EH (cell line): ENCODE measurements at places on chromosomes 16 and 17.

DNA sequence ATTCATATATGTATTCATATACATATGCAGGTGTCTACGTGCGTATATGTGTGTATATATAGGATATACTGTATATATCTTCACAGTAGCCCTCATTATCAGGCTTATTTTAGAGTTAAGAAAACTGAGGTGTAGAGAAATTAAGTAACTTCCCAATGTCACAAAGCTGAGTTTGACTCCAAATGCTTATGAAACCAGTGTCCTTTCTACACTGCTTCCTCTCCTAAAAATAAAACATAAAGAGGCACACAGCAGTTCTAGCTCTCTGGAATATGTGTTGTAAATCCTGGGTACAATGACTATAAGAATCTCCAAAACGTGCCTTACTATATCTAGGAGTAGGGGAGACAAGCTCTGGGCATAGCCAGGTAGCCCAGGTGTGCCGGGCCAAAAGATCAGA lies 40.0 kb upstream of the CCL1 start:
- no peak for DNase-seq

GRCh38 chr17:58083491-58084316 lies 485 bp downstream of the DYNLL2 start:
- peak; percentile 79 for DNase-seq

DNA sequence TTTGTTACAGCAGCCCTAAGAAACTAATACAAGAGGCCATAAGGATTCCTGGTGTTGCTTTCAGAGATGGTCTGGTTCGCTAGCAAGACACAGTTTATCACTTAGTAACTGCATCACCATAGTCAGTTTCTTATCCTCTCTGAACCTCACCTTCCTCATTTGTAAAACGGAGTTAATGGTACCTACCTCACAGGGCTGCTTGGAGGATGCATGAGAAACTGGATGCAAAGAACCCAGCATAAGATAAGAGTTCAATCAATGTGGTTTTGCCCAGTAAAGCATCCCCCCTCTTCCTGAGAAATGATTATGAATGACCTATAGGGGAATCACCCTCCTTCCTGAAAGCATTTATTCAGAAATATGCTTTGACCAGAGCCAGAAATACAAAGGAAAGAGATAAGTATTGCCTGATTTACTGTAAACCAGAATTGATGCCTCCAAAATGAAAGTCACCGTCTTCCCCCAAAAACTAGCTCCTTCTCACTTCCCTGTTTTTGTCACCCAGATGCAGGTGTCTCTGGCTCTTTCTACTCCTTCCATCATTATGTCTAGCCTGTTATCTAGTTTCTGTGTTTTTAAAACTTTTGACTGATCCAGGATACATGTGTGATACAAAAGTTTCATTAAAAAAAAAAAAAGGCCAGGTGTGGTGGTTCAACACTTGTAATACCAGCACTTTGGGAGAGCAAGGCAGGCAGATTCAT lies 2.8 kb upstream of the TEFM start:
- DNase-seq = no peak

DNA sequence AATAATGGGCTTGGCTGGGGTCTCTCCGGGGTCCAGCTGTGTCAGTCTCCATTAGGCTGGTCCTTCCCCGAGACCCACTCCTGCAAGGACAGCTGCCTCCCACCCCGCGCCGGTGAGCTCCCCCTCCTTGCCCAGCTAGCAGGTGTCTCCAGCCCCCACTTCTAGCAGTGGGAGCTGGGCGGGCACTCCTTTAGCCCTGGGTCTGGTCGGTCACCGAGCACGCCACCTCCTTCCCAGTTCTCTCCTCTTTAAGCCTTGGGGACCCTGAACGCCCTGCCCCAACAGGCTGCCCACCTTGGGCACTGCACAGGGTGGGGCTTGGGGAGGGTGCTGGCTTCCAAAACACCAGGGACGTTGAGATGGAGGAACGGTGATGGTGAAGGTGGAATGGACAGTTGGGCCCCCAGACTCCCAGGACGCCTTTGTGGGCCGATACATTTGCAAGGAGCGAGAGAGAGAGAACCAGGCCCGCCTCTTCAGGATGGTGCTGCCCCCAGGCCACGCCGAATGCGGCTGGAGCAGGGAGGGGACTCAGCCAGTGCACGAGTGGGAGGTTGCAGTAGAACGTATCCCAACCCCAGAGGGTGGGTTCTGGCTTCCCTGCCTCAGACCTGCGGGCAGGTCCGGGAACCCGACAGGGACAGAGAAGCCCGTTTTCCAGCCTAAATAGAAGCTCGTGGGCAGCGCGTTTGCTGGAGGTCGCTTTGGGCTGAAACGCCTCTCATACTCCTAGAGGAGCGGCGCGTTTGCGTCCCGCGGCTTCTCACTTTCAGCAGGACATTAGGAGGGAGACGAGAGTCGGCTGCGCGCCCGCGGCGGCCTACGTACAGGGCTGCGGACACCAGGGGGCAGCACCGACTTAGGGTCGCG lies 10.7 kb downstream of the TBX2 start:
- DNase-seq = peak; percentile 57

DNA sequence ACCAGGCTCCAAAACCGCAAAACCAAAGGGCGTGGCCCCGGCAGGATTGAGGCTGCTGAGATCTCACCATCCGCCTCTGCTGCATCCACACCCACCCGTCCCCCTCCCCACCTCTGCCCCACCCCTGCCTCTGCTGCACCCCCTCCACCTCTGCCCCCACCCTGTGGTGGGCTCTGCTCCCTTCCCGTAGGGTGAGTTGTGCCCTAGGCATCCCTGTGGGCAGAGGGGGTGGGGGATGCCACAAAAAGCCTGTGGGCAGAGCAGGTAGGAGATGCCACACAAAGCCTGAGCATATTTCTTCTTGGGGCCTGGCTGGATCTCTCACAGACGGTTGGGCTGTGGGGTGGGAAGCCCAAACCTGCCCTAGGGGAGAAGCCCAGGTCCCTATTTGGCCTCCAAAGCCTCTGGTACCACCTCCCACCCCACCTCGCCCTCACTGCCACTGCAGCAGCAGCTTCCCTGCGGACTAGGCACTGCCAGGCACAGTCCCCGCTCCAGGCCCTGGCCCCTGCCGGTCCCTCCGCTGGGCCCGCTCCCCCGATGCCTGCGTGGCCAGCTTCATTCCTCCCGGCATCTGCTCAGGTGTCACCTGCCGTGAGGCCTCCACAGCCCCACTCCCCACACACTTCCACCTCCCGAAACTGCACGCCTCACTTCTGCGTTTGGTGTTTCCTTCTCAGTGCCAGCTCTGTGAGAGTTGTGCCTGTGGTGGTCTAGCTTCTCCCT lies 11.3 kb upstream of the PABPN1L start:
- no peak for DNase-seq

GRCh38 chr16:60818465-60818864 lies 1217.8 kb downstream of the CDH8 start:
- DNase-seq = no peak

DNA sequence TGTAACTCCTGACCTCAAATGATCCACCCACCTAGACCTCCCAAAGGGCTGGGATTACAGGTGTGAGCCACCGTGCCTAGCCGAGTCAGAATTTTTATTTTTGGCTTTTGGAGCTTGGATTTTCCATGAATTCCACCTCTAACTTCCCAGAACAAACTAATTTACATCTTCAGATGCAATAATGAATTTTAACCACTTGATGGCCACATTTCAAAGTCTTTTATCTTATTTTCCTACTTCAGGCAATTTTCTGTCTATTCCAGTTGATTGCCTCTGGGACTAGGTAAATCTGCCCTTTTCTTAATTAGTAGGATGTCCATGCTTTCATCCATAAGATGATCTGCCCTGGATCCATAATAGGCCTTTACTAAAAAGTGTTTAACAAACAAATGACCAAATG lies 156.4 kb upstream of the ANKFN1 start:
- DNase-seq = peak; percentile 13

DNA sequence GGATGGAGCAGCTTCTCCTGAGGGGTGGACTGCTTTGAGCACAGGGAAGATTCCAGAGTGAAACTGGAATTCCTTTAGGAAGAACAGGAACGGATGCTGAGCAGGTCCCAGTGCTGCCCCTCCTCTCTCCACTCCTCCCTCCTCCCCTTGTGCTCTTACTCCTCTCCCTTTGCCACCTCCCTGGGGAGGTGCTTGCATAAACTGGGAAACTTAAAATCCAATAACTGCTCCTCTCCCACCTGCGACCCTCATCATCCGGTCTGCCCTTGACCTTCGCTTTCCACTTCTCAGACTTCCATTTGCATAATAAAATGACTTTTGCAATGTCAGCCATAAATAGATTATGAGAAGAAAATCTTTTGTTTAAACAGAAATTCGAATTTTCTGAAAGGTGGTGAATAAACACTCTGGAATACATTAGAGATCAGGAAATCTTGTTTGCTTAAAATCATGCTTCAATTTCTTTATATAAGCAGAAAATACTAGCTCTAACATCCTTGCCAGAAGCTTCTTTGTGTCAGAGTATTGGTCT lies 23.7 kb downstream of the HSBP1 start:
- no peak for DNase-seq

- no peak for DNase-seq
Observed at GRCh38 chr16:78749745-78750268, 650.4 kb downstream of the WWOX start.

DNA sequence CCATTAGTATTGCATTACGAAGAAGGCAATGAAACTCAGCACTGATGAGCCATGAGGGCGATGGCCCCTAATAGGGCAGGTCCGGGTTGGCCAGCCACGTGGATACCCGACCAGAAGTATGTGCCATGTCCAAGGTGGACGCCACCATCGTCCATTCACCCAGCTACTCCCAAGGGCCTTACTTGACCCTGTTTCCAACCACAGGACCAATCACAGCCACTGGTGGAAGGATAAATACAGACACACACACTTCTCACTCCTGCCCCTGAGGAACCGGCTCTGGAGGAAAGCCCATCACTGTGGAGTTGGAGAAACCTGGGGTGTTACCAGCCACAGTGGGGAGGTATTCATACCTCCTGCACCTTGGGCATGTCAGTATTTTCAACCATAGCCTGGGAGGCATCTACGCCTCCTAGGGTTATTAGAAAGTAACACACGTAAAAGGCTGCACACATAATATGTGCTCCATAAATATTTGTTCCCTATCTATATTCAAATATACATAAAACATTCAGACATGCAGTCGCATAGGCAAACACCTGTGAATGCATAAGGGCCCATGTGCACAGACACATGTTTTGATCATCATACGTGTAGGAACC lies 5.4 kb upstream of the ITGA3 start:
- DNase-seq = no peak

DNA sequence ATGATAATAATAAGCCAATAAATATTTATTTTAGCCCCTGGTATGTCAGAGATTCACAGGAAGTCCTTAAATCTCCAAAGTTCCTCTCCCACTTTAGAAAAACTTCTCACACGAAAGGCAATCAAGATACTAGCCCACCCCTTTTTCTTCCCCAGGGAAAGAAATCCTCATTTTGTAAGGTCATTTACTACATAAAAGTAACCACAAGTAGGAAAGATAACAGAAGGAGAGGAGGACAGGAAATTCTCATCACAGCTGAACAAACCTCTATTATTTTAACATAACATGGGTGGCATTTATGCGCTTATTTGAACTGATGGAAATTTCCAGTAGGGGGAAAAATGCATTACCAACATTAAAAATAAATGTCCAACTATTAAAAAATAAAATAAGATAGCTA lies 3.4 kb downstream of the FAM222B start:
- peak; percentile 9 for DNase-seq

- DNase-seq = no peak
Observed at GRCh38 chr16:11423315-11424117, 78.3 kb downstream of the RMI2 start.

DNA sequence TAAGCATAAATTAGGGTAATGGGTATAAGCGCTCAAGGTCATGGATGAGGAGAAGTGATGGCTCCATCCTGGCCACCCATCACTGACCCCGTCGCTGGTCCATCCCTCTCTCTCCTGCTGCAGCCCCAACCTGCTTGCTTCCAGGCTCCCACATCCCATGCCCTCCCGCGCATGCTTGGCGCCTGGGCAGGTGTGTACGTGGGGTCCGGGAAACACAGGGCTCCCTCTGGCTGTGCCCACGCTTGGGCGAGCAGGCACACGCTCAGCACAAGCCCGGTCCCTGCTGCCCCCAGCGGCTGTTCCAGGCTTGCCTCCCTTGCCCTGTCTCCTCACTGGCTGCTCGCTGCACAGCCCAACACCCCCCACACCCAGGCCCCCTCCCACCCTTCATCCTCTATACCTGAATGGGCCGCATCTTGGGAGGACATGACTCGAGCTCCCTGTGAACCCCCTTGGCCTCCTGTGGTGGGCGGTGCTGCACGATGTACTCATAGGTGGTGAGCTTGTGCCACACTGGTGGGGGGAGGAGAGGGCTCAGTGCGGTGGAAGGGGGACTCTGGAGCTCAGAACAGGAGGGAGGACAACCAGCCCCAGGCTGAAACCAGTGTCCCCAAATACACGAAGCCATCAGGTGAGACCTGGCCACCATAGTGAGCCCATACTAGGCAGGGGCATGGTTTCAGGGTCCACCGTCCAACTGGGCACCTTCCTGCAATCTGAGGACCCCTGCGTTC lies 4.7 kb upstream of the TPPP3 start:
- no peak for DNase-seq

DNA sequence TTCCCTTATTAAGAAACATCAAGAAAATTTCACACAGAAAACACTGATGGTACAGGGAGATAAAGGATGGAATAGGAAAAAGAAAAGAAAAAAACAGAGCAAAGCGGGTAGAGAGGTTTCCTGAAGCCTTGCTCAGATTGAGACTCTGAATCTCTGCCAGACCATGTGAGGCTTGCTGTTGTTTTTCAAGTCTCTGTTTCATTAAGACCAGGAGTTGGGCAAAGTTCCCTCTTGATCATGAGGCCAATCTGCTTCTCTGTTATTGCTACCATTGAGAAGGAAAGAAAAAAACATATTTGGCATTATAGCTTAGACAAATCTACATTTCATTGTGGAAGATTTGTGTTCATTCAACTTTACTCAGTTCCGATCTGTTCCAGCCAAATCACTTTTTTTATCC lies 201.6 kb upstream of the SOX9 start:
- no peak for DNase-seq

DNA sequence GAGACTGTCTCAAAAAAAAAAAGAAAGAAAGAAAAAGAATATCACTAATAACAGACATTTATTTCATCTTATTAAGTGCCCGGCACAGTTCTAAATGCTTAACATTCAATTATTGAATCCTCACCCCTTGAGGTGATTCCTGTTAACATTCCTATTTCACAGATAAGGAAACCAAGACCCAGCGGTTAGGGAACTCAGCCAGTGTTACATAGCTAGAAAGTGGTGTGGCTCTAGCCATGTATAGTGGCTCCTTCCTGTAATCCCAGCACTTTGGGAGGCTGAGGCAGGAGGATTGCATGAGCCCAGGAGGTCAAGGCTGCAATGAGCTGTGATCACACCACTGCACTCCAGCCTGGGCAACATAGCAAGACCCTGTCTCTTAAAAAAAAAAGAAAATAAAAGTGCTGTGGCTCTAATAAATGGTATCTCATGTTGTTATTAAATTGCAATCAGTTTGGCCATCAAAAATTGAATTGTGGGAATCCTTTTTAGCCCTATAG lies 28.1 kb downstream of the ZNRF1 start:
- peak; percentile 28 for DNase-seq
